ENCODE measurements at places on chromosomes 7 and 10. TPM values are rescaled to one million over a fixed set of nuclear protein-coding genes. Genes with fewer than 3 reads are reported as not detected.

HYAL4 gene
- not detected for total RNA-seq

GSTO2 gene
- total RNA-seq = 2.1 TPM

GPR141 gene
- total RNA-seq = under 0.01 TPM

LFNG gene
- 0.33 TPM for total RNA-seq

LRIT1 gene
- not detected for total RNA-seq

ATP6V0A4 gene
- total RNA-seq = not detected

CAMK1D gene
- total RNA-seq = 1.5 TPM

PURB gene
- 15.2 TPM for total RNA-seq

PON3 gene
- under 0.01 TPM for total RNA-seq
